SK-N-DZ (cell line): ENCODE measurements at places on chromosomes 2 and 18.
A peak's percentile ranks its signal among the peaks of the same experiment; 100 is the strongest.

DNA sequence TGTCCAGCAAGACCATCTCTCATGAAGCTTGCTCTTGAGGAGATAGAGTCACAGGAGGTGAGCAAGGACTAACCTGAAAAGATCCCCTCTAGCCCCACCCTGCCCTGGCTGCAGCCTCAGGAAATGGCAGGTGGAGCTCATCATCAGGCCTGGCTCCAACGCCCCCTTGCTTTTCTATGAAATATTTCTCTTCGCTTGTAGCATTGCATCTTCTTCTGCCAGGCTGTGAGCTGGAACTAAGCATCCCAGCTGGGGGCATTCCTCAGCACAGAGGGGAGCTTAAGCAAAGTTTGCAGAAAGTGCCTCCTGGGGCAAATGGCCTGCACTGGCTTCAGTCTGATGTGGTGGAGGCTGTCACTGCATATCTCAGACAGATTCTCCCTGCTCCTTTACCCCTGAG lies 90.1 kb upstream of the LGALSL start:
- no peak for DNase-seq

GRCh38 chr2:158729873-158730620 lies 65.1 kb upstream of the DAPL1 start:
- peak; percentile 48 for DNase-seq

DNA sequence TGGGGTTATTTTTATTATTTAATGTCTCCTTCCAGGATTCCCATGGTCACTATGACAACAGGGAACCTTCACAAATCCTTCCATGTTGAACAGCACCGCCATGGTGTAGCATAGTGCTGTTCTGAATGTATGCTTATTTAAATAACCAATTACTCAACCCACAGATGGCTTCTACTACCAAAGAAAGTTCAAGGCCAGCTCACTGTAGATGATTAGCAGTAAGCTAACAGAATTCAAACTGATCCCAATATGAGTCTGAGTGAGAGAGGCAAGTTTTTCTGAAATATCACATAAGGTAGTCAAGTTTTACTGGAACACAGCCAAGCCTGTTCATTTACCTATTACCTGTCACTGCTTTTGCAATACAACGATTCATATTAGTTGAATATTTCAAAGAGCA lies 51.2 kb downstream of the CLASP1 start:
- DNase-seq = no peak

GRCh38 chr2:120991441-120991840 lies 255.8 kb downstream of the GLI2 start:
- no peak for DNase-seq

DNA sequence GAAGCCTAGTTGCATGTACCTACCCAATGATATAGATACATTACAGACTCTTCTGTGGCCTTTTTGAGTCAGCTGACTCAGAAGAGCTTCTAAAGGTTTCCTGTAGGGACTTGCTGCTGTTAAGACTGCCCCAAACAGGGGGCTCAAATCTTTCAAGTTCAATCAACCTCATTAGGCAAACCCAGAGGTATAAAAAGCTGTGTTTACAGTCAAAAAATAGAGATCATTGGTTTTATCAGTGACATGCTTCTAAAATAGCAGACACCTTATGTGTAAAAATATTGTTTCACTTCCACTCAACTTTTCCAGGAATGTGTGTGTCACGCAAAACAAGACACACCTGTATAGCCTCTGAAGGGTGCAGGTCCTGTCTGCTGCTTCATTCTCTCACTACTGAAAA lies 624.3 kb upstream of the FANCL start:
- DNase-seq = no peak

DNA sequence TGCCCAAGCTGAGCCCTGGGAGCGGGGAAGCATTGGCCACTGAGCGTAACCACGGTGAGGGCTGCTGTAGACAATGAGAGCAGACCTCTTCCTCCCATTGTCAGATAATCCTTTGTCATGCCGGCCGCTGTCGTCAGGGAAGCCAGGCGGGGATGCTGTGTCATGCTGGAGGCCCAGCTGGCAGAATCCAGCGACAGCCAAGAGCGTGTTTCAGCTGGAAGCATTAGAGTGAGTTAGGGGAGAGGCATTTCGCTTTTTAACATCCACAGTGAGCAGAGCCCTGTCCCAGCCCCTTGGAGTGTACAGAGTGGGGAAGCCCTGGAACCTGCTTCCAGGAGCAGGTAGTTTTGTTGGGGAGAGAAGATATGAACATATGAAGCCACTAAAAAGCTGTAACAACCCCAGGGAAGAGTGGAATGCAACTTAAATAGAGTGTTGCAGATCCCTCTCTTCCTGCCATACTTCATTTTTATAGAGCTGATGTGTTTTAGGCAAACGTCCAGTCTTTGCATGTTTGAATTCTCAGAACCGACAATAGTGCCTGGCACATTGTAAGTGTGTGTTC lies 7.0 kb downstream of the CTIF start:
- DNase-seq = peak; percentile 53

GRCh38 chr2:122506620-122507019 lies 751.2 kb downstream of the TSN start:
- no peak for DNase-seq

DNA sequence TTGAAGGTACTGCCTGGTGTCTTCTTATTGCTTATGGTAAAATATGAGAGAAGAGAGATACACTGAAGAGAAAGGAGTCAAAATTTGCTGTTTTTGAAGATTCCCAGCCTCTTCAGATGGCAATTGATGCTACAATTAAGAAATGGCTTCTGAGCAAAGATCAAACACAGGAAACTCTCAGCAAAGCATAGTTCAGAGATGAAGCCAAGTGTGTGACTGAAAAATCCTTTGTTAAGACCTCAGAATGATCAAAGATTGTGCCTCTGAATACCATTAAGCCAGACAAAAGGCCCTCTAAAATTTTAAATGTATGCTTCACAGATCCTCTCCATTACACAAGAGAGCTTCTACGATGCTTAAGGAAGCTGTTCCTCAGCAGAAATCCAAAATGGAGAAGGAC lies 216.3 kb downstream of the UXS1 start:
- DNase-seq = no peak

DNA sequence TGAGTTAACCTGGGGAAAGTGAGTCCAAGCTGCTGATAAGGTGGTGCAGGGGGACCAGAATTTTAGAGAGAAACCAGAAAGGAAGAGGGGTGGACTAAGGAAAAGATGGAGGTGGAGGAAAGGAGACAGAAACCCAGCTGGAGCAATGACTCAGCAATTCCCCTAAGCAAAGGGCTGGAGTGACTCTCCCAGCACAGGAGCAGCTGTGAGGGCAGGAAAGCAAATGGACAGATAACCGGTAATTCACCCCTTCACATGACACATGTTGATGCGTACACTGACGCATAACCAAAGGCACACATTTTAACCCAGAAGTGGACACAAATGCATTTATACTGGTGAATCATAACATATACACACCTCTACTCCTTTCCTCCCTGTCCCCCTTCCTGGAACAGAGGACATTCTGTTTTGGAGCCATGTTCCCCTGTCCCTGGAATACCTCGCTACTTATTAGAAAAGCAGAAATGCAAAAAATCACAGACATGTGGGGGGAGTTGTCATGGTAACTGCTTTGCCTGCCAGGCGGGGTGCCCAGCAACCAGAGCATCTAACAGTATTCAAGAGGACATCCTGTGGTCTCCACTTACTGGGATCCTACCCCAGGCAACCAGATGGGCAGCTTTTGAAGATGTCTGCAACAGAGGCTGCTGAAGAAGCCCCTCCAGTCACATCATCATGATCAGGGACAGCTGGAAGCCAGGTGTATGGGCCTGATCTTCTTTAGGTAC lies 4.7 kb downstream of the CDK5R2 start:
- DNase-seq = peak; percentile 79

DNA sequence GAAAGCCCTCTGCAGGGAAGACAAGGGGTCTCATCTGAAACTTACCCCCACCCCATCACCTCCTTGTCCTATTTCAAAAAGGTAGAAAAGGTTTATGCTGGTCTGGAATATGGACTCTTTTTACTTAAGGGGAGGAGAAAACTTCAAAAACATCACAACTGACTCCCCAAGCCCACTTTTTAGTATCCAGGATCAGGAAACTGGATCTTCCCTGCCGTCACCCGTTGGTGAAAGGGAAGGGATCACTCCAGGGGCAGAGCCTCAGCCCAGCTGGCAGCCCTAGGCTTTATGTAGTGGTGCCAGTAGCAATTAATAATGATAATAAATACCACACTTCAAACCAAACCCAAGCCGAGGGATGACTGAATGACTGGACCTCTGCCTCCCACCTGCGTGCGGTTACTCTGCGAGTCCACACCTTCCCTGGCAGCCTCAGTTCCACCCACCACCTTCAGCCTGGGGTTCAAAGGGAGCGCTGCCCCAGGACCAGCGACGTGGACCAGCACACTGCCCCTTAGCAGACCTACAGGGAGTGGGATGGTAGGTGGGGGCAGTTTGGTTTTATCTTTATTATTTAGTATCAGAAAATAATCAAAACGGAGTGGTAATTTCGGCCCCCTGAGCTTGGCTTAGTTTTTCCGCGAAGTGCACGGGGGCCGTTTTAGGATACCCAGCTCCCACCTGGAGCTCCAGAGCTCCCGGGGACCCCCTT lies 4.9 kb upstream of the GATA6 start:
- no peak for DNase-seq

DNA sequence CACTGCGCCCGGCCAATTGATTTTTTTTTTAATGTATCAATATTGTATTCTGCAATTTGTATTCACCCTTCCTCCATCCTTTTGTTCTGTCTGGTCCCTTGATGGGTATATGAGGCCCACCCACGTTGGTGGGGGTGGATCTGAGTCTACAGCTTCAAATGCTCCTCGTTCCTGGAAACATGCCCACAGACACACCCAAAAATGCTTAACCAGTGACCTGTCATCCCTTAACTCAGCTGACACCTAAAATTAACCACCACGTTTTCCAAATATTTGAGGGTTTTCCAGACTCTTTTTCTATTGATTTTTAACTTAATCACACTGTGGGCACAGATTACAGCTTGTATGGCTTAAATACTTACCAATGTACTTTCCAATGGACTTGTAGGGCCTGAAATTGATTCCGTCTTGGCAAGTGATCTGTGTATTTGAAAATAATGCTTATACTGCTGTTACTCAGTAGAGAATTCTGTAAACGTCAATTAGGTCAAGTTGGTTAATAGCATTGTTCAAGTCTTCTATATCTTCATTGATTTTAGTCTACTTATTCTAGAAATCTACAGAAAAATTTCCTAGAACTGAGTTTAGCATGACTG lies 34.4 kb upstream of the CYP27C1 start:
- DNase-seq = no peak

GRCh38 chr2:143640826-143641225 lies 511.6 kb downstream of the ARHGAP15 start:
- no peak for DNase-seq

DNA sequence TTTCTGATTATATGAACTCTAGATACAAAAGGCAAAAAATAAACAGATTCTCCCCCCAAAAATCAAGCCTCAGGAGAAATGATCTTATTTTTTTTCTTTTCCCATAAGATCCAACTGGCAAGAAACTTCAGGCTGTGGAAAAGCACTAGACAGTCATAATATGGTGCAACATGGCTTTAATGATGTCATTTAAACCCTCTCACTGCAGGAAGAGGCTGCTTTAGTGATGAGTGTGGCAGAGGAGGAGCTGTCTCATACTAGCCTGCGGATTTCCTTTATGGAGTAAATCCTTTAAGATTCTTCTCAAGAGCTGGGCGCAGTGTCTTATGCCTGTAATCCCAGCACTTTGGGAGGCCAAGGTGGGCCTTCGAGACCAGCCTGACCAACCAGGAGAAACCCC lies 83.3 kb upstream of the CD28 start:
- no peak for DNase-seq

GRCh38 chr18:48544116-48544515 lies 5.3 kb downstream of the CTIF start:
- DNase-seq = no peak

DNA sequence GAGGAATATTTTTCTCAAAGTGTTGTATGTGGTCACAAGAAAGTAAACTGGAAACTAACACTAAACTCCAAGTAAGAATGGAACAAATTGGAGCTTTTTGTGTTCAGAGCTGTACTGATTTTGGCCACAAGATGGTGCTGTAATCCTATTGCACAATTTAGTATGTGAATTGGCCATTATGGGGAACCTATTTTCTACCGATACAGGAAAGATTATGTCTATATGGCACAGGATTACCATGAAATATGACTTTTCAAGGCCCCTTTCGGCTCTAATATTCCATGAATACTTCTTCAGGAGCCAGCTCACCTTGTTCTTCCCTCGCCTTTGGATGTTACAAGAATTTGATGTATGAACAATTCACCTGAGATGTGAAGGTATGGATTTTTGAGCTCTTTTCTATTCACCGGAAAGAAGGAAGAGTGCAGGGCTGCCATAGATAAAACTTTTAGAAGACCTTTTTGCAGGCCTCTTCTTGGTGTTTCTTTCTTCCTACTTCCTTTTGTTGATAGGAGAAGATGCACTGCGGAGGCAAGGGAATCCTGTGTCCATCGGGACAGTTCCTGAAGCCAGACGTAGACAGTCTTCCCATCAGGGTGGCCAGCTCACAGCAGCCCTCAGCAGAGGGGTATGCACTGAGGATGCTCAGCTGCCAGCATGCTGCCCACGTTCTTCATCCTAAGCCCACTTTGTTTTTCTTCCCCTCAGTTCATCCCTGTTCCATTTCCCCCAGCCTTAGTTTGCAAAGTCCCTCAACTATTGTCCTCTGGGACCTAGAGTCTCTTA lies 13.3 kb downstream of the MRPL44 start:
- peak; percentile 49 for DNase-seq

- DNase-seq = no peak
Measured at GRCh38 chr18:36315736-36316135, 18.2 kb downstream of the FHOD3 start.

- DNase-seq = no peak
Measured at GRCh38 chr2:147665105-147665504, 179.7 kb upstream of the ACVR2A start.

- no peak for DNase-seq
Measured at GRCh38 chr2:232955856-232956255, 57.2 kb downstream of the NGEF start.

GRCh38 chr2:222743251-222743812 lies 71.9 kb downstream of the MOGAT1 start:
- no peak for DNase-seq

DNA sequence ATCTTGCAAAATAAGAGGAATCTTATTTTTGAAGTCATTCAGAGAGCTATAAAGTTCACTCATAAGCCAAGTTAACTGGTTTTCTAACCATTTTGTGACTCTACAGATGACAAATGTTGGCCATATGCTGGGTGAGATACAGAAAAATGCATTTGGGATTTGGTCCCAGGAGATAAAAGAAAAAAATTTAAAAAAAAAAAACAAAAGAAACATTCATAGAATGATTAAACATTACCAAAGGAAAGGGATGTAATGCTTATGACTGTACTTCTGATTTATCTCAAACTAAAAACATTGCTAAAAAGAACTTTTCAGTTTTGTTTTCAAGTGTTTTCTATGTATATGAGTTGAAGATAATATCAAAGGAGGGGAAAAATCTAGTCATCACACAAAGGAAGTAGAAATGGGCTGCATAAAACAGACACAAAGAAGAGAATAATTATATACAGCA lies 43.1 kb downstream of the PELI1 start:
- DNase-seq = no peak

GRCh38 chr2:46970334-46971288 lies 55.0 kb upstream of the MCFD2 start:
- no peak for DNase-seq
